Smooth muscle cell of the pulmonary artery (primary cell): ENCODE measurements at places on chromosomes 12 and 14. TPM values are rescaled to one million over a fixed set of nuclear protein-coding genes. Genes with fewer than 3 reads are reported as not detected.

OAS2 gene
- 2.5 and 4.2 TPM in 2 replicates for total RNA-seq

CYP46A1 gene
- total RNA-seq, result 0.33 and 0.43 TPM in 2 replicates

BDKRB2 gene
- 0.73 and 2.7 TPM in 2 replicates for total RNA-seq

NYNRIN gene
- total RNA-seq, result 6.9 and 16.7 TPM in 2 replicates

SIX4 gene
- 10.9 and 14.8 TPM in 2 replicates for total RNA-seq

SLC6A15 gene
- total RNA-seq, result 0.33 and 3.6 TPM in 2 replicates

NRXN3 gene
- 1.4 and 2.9 TPM in 2 replicates for total RNA-seq

KRT3 gene
- not detected in 2 replicates for total RNA-seq

KRT7 gene
- 15.0 and 16.4 TPM in 2 replicates for total RNA-seq

ADGRD1 gene
- 1.4 and 3.1 TPM in 2 replicates for total RNA-seq

WNT1 gene
- not detected in 2 replicates for total RNA-seq

PZP gene
- total RNA-seq, result not detected in 2 replicates

GLT8D2 gene
- total RNA-seq, result 41.9 and 43.5 TPM in 2 replicates

GRIN2B gene
- total RNA-seq, result not detected in 2 replicates

AKAP5 gene
- total RNA-seq, result 0.20 and 0.56 TPM in 2 replicates

GZMH gene
- total RNA-seq, result not detected in 2 replicates

NPFF gene
- not detected in 2 replicates for total RNA-seq

ZBTB39 gene
- total RNA-seq, result 4.5 and 5.9 TPM in 2 replicates

GRIP1 gene
- total RNA-seq, result 0.26 and 0.33 TPM in 2 replicates

PIWIL1 gene
- total RNA-seq, result not detected in 2 replicates

CYP27B1 gene
- 0.20 and 0.79 TPM in 2 replicates for total RNA-seq

HDAC7 gene
- total RNA-seq, result 46.5 and 62.4 TPM in 2 replicates

CD27 gene
- not detected in 2 replicates for total RNA-seq

FOXG1 gene
- 0.76 and 1.6 TPM in 2 replicates for total RNA-seq

MRPL51 gene
- 71.8 and 72.8 TPM in 2 replicates for total RNA-seq

C14orf180 gene
- total RNA-seq, result not detected in 2 replicates

ABCB9 gene
- 15.1 and 16.4 TPM in 2 replicates for total RNA-seq

ORMDL2 gene
- 27.8 and 30.4 TPM in 2 replicates for total RNA-seq

TOMM20L gene
- not detected in 2 replicates for total RNA-seq

HOTAIR gene
- not detected in 2 replicates for total RNA-seq

SMIM41 gene
- 0.07 and 0.10 TPM in 2 replicates for total RNA-seq

VWF gene
- 0.92 and 1.2 TPM in 2 replicates for total RNA-seq

CIROP gene
- total RNA-seq, result 0.13 TPM in 1 of 2 replicates, not detected in the other

FGF23 gene
- total RNA-seq, result not detected in 2 replicates

GTF2A1 gene
- 48.4 and 53.0 TPM in 2 replicates for total RNA-seq

HVCN1 gene
- total RNA-seq, result 2.3 and 2.7 TPM in 2 replicates

OR10P1 gene
- total RNA-seq, result not detected in 2 replicates

MUCL1 gene
- not detected in 2 replicates for total RNA-seq

HOXC9 gene
- total RNA-seq, result 0.40 and 1.8 TPM in 2 replicates

RD3L gene
- not detected in 2 replicates for total RNA-seq

GPX2 gene
- total RNA-seq, result not detected in 2 replicates

RNASE1 gene
- total RNA-seq, result 1.6 and 7.6 TPM in 2 replicates

CEP290 gene
- total RNA-seq, result 11.0 and 13.8 TPM in 2 replicates

ZNF10 gene
- 10.8 and 12.4 TPM in 2 replicates for total RNA-seq

FOXN4 gene
- total RNA-seq, result not detected in 2 replicates

PLBD1 gene
- total RNA-seq, result 0.86 and 1.7 TPM in 2 replicates

MYO1H gene
- not detected in 2 replicates for total RNA-seq

TPPP2 gene
- not detected in 2 replicates for total RNA-seq
